ENCODE measurements at places on chromosomes 3 and 15.
A peak's percentile ranks its signal among the peaks of the same experiment; 100 is the strongest.

DNA sequence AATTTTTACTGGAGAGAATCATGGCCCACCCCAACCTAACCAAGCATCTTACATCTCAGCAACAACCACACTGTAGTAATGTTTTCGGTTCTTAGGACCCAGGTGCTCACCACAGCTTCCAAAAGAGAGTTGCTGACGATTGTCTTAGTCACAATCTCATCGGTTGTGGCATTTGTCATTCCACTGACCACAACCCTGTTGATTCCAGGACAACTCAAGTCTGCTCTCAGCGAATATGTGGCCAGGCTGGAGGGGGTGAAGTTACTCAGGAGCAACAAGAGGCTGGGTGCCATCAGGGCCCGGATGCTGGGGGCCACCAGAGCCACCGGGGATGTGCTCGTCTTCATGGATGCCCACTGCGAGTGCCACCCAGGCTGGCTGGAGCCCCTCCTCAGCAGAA lies 25.9 kb downstream of the GALNT15 start:
- DNase-seq = no peak

DNA sequence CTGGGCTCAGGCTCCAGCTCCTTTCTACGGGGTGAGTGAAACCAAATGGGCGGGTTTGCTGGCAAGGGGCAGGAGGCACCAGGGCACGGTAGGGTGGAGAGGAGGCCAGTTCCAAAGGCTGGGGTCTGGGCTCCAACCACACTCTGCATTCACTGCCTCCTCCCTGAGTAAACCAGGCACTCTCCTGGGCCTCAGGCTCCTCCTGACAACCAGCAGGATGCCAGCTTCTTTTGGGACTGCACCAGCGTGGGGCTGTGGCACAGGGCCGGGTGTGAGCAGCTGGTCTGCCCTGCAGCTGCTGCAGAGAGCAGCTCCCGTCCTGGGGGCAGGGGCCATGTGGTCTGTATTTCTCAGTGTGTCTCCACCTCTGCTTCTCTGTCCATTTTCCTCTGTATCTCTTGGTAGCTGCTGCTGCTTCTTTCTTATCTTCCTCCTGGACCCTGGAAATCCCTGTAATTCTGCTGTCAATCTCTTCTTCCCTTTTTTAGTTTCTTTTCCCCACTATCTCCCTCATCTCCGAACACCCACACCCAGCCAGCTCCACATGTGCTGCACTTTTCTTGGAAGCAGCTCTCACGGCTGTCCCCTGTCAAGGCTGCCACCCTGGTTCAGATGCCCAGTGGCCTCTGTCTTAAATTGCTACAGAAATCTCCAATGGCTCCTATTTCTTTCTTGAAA lies 54.9 kb upstream of the TBC1D21 start:
- no peak for DNase-seq

GRCh38 chr3:99637368-99638111 lies 854 bp upstream of the COL8A1 start:
- no peak for DNase-seq

DNA sequence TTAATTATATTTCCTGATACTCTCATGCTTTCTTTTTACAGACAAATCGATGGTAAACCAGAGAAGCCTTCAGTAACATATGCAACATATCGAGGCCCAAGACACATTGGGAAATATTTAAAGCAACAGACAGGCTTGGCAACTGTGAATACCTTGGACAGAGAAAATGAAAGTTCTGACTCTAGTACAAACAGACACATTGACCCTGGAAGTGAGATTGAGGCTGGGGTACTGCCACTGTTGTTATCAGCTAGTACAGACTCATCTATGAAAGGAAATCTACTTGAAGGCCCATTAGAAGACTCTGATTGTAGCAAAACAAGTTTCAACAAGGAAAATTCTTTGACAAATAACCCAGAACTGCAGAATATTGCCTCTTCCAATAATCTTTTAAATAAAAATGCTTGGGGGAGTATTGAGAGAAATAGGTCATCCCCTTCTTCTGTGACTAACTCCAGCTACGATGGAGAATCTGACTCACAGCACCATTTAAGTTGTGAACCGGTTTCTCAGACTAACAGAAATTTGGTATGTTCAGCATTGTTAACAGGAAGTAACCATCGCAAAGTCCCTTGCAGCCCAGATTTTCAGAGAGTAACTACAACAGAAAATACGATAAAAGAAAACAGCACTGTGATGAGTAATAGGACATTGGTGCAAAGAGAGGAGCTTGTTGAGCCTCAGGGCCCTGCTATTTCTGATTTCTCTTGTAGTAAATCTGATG lies 50.2 kb downstream of the CRYBG3 start:
- DNase-seq = no peak

DNA sequence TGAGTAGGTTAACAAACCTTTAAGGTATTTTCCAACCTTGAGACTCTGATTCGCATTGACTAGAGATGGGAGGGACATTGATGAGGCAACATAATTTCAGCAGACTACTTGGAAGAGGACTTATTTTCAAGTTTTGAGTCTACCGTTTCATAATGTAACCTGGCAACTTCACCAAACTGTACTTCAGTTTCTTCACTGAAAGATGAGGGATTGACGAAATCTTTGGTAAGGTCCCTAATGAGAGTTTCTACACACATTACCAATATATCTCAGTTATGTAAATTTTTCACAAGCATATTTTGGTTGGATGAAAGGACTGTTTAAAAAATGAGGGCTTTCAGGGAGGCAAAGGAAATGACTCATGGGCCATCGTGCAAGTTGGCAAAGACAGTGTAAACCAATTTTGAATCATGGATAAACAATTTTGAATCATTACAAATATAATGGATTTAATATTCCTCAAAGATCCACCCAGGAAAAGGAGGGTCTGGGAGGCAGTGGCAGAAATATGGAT lies 28.7 kb upstream of the SEMA6D start:
- DNase-seq = no peak

GRCh38 chr15:27847775-27848710 lies 251.1 kb downstream of the OCA2 start:
- no peak for DNase-seq

DNA sequence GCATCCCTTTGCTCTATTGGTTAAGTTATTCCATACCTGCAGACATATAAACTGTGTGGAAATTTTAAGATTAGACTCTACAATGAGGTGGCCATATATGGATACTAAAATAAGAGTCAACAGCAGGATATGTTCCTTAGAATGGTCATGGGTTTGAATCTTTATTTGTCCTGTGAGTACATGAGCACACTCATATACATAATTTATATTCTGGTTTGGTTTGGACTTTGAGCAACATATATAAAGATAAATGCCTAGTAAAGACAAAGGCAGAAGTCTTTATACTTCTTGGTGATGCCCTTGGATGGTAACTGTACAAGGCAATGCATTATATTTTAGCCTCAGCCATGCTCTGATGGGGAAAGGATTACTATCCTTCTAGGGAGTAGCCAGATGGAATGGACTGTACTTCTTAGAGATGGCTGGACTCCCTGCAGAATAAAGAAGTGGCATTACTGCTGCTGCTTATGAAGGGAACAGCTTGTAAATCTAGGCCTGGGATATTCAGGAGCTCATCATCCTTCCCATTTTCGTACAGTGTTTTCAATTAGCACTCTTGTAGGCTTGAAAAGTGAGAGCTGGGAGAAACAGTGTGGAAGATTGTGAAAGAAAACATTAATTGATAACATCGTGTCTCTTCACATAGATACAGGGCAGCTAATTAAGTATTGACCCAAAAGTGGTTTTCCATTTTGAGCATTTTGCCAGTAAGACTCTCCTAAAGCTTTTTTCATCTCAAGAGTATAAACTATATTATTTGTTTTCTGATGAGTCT lies 60.4 kb downstream of the HMG20A start:
- no peak for DNase-seq

- no peak for DNase-seq
Observed at GRCh38 chr15:98713585-98714001, 65.3 kb downstream of the IGF1R start.

DNA sequence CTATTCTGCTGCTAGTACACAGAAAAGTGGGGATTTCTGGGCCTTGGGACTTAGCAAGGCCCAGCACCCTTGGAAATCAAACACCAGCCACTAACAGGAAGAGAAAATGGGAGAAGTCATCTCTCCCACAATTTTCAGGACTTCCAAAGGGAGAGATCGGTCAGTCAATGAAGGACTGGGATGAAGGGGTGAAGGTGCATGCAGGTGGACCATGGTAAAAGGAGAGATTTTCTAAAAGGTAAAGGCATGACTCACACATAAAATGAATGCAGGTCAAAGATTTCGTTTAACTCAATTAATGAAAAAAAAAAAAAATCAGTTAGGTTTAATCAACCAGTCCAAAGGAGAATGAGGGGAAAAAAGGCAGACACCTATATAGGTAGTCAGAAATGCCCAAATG lies 176.4 kb upstream of the PROK2 start:
- DNase-seq = no peak

DNA sequence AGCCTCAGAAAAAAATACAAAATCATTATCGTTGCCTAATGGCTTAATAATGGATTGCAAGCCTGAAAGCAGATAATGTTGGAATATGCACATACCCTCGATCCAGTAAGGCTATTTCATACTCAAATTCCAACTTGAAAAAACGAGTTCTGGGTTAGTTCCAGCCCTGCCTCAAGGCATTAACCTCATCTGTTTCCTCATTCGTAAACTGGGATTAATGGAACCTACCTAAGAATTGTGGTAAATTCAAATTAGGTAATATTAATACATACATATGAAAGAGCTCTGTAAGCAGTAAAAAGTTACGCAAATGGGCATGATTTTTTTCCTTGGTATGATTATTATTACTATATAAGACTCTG lies 107.5 kb downstream of the SRGAP3 start:
- no peak for DNase-seq

- DNase-seq = no peak
Observed at GRCh38 chr3:28286595-28286994, 45.2 kb downstream of the CMC1 start.

GRCh38 chr3:354432-354831 lies 157.9 kb downstream of the CHL1 start:
- DNase-seq = no peak

- DNase-seq = peak; percentile 71
Observed at GRCh38 chr3:196179380-196180308, 31.6 kb downstream of the ZDHHC19 start.

DNA sequence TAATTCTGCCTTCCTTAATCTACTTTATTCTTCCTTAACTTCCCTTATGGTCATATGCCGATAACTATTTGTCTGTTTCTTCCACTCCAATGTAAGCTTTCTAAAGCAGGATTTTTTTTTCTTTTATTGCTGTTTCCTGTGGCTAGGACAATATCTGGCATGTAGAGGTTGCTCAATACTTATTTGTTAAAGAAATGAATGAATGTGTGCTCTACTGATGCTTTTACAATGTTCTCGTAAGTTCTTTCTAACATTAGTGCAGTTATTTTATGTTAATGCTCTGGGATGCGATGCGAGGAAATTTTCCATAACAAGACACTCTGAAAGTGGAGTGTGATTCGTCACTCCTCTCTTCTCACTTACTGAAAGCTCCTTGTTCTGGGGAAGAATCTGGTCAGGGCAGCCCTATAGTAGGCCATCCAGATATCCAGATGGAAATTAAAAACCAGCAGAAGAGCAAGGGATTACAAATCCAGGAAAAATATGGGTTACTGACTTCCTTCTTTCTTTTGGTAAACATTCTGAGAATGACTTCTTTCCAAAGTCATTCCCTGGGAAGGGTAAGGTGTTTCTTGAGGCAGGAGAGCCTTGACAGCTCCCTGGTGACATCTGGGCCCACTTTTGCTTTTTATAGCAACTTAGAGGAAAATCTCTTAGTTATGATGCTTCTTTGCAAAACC lies 420.4 kb downstream of the PDCD6IP start:
- no peak for DNase-seq

DNA sequence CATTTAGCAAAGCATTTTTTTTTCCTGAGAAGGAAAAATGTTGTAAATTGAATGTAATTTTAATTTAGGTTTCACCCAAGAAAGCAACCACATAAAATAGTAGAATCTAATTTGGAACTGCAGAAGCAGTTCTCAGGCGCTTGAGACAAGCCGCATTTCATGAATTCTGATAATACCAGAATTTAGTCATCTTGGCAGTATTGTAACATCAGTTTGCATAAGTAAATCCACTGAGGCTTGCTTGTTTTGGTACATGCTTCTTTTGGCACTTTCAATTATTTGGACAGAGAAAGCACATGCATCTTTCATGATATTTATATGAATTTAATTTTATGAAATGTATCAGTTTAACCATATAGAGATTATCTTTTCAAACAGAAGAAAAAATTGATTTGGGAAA lies 389.7 kb upstream of the ROBO1 start:
- no peak for DNase-seq

DNA sequence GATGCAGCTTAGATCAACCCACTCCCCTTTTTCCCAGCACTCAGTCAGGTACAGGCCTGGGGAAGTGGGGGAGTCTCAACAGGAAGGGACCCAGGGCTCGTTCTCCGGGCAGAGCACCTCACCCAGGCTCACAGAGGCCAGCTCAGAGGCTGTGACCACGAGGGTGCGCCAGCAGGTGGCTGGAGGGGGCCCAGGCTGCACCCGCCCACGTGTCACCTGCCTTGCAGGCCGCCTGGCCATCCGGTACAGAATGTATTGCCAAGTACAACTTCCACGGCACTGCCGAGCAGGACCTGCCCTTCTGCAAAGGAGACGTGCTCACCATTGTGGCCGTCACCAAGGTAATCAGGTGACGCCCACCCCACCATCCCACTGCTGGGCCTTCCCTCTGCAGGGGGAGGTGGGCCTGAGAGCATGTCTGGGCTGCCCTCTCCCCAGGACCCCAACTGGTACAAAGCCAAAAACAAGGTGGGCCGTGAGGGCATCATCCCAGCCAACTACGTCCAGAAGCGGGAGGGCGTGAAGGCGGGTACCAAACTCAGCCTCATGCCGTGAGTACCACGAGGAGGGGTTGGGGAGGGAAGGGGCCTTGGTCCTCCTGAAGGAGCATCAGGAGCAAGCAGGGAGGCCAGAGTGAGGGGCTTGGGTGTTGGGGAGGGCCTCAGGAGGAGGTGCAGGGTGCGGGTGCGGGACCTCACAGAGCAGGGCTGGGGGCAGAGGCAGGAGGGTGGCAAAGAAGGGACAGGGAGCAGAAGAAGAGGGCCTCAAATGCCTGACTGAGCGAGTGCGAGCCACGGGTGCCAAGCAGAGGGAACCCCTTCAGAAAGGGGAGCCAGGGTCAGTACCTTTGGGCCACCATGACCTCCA lies 14.0 kb upstream of the LMAN1L start:
- DNase-seq = no peak

DNA sequence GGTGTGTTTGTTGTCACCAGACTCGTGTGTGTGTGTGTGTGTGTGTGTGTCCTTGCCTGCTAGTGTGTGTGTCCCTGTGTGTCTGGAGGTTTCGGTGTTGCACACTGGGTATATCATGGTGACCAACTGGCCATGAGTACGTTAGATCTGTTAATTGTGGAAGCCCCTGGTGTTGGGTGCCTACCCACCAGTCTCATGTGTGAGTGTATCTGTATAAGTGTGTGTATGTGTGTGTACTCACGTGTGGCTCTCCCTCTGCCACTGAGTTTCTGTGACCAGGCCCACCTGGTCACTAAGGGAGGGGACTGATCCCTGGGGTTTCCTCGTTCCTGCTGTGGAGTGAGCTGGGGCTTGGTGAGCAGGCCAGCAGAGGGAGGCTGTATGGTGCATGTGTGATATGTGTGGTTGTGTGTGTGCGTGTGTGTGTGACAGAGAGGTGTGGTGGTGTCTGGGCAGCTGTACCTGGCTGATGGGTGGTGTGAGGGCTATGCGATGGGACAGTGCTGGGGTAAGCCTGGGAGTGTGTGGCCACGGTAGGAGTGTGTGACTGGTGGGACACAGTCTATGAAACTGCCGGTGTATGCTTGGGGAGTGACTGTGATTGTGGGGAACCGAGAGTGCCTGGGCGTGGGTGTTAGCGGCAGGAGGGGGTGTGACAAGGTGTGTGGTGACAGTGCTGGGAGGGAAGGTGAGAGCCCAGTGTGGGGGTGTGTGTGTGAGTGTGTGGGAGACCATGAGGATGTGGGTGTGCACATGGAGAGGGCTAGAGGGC lies 1.8 kb downstream of the PRKCD start:
- DNase-seq = peak; percentile 50
